ENCODE measurements at places on chromosomes 4 and X.

DNA sequence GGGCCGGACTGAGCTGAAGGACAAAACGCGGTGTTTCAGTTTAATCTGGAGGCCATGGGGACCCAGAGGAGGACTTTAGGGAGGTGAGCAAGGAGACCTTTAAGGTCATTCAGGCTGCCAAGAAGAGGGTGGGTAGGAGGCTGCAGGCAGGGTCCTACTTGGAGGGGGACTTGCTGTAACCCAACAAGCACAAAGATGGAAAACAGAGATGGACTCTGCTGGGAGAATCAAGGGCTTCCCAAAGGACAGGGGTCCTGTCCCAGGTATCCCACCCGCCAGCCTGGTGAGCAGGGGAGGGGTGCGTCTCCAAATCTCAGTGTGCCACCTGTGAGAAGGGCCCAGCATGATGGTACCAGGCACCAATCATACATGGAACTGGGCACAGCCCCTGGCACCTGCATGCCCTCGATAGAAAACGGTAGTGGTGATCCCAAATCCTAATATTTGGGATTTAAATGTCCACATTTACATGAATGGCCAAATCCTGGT lies 3.9 kb upstream of the HAUS3 start:
- no peak for DNase-seq

DNA sequence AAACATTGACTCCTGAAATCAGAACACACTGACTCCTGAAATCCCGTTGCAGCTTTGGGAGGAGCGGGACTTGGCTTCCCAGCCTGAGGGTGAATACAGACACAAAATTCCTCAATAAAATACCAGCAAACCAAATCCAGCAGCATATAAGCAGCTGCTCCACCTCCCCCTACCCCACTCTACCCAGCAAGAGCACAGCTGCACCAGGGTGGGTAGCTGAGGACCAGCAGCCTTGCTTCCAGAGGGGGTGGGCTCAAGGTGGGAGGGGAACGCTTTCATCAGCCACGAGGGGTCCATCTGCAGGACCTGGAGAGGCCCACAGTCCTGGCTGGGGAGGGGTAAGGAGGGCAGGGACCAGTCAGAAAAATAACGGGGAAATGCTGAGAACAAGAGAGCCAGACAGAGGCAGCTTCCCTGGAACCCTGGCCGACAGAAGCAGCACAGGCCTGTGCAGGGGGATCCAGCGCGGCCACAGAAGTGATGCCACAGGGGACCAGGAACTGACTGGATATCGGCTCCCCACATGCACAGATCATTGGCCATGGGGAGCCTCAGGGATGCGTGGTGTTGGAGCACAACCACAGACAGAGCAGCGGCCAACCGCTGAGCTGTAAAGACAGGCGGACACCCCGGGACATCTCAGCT lies 49.8 kb downstream of the FGFRL1 start:
- no peak for DNase-seq

DNA sequence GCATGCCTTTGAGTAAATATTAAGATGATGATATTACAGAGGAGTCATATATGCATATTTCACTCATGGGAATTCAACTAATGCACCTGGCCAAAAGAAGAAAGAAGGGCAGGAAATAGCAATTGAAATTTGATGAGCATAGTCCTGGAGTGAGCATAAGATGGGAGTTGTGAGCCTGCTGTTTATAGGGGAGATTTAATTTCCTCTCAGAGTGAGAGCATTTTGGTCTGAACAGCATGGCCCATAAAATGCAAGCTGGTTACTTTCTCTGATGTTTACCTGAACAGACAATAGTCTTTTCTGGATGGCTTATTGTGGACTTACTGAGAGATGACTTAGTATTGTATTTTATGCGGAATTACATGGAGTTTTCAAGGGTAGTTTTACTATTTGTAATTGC lies 53.6 kb downstream of the FHIP1A start:
- DNase-seq: no peak

DNA sequence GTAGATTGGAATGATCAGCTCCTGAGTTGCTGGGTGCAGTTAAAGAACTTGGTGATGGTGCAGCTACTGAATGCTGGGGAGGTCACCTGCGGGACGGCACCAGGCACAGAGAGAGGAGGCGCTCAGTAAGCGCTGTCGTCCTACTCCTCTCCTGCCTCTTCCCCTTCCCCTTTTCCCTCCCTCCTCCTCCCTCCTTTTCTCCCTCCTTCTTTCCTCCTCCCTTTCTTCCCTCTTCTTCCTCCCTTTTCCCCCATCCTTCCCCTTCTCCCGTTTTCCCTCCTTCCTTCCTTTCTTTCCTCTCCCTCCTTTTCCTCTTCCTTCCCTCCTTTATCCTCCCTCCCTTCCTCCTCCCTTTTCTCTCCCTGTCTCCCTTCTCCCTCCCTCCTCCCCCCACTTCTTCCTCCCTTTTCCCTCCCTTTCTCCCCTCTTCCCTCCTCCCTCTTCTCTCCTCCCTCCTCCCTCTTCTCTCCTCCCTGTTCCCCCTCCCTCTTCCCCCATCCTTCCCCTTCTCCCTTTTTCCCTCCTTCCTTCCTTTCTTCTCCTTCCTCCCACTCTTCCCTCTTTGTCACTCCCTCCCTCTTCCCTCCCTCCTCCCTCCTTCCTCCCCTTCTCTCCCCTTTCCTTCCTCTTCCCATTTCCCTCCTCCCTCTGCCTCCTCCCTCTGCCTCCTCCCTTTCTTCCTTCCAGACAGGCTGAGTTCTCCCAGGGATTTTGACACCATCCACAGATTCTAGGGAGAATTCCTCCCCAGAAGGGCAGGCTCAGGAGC lies 87.9 kb upstream of the PSAPL1 start:
- DNase-seq: no peak

DNA sequence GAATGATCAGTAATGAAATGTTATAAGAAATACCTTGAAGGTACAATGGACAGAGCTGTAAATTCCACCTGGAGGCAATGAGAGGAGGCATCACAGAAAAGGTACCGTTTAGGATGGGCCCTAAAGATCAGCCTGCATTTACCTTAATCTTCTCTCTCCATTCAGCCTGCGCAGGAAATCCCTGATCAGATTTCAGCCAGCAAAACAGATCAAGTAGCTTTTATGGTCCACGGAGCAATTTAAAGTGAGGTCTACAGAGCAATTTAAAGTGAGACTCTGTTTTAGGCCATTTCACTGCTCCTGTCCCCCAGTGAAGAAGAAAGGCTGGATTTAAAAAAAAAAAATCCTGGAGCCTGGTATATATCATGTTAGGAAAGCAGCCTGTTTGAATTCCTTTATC lies 195.1 kb upstream of the VCX start:
- no peak for DNase-seq

DNA sequence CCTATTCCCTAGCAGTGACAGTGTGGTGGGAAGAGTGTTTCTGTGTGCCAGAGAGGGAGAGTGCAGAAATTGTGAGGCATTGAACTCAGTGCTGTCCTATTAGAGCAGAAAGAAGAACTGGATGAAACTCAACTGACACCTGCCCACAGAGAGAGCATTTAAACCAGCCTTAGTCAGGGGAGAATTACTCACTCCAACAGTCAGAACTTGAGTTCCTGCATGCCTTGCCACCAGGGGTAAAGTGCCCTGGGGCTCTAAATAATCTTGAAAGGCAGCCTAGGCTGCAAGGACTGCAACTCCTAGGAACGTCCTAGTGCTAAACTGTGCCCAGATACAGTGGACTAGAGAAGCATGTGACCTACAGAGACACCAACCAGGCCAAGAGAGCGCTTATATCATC lies 12.8 kb downstream of the CYSLTR1 start:
- DNase-seq: no peak

DNA sequence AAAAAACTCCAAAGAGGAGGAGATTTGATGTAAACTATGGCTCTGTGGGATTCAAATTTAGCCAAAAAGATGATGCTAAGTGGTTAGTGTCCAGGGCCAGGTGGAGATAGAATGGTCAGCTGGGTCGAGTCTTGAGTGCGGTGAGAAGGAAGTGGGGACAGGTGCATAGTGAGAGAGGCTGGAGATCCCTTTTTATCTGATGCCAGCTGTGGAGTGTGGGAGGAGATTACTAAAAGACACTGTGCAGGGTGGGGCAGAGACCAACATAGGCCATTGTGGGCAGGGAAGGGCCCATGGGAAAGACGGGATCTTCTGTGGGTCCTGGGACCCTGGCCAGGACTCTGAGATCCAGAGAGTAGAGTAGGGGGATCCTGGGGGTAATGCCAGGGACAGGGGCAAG lies 34.6 kb upstream of the LEF1 start:
- DNase-seq: no peak

DNA sequence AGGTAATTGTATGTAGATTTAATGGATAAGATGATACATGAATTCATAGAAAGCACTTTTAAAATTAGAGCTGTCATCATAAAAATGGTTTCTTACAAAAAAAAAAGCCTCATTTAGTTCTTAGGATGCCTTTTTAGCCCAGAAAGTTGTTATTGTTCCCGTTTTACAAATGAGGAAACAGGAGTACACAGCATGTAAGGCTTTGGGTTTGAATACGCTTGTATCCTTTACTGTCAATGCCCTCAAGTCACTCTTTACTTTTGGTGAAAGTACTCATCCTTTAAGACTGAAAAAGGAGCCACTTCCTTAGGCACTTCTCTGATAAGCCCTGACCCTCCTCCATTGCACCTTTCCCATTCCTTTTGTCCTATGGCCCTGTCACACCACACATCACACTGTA lies 4.9 kb downstream of the EREG start:
- DNase-seq: no peak

DNA sequence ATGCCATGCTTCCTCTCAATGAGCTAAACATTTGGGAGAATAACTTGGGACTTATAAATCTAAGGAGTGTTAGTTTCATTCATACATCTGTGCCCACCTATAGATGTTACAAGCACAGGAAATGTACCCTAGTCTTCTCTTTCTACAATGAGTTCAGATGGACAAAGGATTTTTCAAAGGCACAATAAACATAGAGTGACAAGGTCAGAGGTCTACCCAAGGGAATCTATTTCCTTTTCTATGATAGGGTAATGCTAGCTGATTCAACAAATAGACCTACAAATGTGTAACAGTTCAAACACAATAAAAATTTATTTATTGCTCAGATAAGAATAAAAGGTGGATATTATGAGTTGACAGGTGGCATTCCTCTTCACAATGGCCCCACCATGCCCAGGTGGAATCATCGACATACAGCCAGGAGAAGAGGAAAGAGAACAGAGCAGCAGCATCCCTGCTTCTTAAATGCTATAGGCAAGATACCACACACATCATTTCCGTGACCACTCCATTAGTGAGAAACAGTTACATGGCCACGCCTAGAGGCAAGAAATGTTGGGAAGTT lies 421.8 kb downstream of the HNRNPD start:
- no peak for DNase-seq

DNA sequence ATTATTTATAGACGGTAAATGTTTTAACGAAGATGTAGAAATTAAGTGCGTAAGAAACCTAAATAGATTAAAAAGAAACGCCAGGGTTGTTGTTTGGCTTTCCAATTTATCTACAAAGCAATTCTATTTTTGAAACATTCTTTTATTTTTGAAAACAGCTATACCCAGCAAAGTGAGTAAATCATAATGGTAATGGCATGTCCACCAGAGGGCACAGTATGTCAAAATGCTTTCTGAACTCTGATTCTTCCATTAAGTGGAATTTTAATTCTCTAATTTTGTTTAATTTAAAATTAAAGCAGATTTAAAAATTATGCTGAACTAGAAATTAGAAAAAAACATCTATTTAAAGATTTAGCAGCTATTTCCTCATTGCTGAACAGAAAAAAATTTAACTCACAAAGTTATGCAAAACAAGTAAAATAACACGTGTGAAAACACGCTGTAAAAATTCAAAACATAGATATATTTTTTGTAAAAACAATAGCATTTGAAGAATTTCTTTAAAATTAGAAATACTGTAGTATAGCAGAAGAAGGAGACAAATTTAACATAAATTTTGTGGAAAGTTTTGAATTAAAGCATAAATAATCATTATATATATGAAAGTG lies 26.5 kb downstream of the RASSF6 start:
- DNase-seq: no peak

- DNase-seq: no peak
These were observed 60.6 kb downstream of the POLR2B start for GRCh38 chr4:57039345-57039744.

DNA sequence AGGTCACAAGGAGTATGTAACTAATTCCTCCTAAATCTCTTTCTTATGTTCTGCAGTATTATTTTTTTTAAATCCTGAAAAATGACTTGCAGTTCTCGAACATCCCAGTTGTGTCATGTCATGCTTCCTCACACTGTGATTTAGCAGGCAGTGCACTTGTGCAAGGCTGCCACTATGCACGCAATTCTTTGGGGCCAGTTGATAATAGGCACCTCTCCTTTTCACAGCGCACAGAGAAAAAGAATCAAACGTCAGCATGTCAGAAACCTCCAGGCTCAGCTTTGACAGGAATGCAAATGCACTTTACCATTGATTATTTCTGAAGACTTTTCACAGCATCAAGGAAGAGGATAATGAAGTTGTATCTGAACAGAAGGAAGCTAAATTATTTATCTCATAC lies 62.9 kb downstream of the FGF13 start:
- no peak for DNase-seq

DNA sequence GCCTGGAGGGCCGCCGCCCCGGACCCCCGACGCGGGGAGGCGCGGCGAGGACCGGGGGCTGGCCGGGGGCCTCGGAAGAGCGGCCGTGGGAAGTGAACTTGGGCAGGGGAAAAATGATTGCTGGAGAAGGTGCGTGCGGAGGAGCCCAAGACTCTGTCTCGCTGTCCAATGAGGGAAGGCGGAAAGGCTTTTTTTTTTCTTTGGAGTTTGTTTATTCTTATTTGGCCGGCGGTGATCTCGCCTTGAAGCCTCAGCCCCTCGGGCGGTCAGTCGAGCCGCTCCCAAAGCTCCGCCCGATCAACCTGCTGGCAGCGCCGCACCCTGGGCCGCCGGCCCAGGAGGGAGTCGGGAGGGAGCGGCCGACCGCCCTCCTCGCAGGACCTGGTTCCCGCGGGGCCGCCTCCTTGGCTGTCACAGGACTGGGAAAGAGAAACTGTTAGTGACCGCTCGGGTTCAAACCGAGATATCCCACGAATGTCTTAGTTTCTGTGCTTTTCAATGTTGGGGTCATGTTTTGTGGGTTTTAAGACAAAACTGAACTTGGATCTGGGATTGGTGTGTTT lies 2.5 kb downstream of the CPEB2 start:
- DNase-seq: peak; percentile 46

GRCh38 chr4:87375719-87376291 lies 15.2 kb downstream of the HSD17B11 start:
- no peak for DNase-seq

DNA sequence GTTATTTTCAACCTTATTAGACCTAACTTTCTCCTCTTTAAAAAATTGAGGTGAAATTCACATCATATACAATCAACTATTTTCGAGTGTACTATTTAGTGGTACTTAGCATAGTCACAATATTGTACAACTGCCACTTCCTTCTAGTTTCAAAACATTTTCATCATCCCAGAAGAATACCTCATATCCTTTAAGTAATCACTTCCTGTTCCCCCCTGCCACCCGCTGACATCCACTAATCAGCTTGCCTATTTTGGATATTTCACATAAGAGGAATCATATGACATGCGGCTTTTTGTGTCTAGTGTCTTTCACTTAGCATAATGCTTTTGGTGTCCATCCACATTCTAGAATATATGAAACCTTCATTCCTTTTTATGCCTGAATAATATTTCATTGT lies 10.0 kb upstream of the PPA2 start:
- no peak for DNase-seq

Measured in activated T-helper 1 cell treated with anti-CD3 and anti-CD28 coated beads, Interleukin-12 subunit alpha, Interleukin-12 subunit beta, Interleukin-2, Interleukin-4 antibody, amounts not matched to agents 30 ng/mL and 10 ng/mL and 1 ng/mL, durations not matched to agents 14 hours and 24 hours and 36 hours (primary cell).